ENCODE measurements at places on chromosomes 4 and X.

- no peak for DNase-seq
These were observed 38.9 kb upstream of the RAP1GDS1 start for GRCh38 chr4:98222306-98222705.

GRCh38 chr4:153447175-153447905, 18.8 kb upstream of the TMEM131L start:
- DNase-seq, result no peak

DNA sequence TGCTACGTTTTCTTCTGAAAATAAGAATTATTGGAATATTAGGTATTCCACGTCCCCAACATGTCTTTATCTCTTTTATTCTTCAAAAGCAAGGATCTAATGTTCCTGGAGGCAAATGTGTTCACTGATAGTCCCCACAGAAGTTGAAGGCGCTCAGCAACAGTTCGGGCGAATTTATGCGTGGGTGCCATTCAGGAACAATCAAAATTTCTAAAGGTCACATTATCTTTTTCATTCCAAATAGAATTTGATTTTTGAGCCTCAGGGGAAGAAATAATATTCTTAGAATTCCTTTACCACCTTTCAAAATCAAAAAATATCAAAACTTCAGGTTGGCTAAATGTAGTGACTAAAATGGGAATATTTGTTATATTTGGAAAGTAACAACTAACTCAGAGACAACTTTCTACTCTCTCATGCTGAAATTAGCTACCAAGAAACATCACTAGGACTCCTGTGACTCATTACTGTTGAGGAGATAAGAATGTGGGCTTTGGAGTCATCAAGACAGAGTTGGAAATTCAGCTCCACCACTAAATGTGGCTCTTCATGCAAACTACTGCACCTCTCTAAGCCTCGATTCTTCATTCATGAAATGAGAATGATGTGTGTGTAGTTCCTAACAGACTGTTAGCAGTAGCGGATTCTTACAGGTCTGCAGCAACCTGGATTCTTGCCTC, 72.3 kb upstream of the KIT start:
- DNase-seq, result no peak

- no peak for DNase-seq
These were observed 186.7 kb upstream of the NUDT6 start for GRCh38 chr4:123109139-123109538.

DNA sequence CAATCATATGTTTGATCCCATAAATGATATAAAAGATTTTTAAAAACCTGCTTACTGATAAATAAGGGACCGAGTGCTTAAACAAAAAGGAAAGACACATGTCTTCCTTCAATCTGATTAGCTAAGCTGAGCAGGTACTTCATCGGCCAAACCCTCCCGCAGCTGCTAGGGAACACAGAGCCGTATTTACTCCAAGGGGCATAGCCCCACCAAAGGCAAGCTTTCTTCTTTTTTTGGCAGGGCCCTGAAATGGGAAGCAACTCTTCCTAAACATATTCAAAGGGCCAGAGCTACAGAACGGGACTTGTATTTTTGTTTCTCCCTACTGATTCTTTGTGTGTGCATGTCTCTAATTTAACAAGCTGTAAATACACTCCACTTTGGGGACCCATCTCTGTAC, 337.3 kb downstream of the NLGN4X start:
- DNase-seq, result no peak

- DNase-seq, result no peak
These were observed 79.1 kb upstream of the C1QTNF7 start for GRCh38 chr4:15348695-15349094.

- no peak for DNase-seq
These were observed 284.1 kb upstream of the AMOT start for GRCh38 chrX:113124693-113125092.

DNA sequence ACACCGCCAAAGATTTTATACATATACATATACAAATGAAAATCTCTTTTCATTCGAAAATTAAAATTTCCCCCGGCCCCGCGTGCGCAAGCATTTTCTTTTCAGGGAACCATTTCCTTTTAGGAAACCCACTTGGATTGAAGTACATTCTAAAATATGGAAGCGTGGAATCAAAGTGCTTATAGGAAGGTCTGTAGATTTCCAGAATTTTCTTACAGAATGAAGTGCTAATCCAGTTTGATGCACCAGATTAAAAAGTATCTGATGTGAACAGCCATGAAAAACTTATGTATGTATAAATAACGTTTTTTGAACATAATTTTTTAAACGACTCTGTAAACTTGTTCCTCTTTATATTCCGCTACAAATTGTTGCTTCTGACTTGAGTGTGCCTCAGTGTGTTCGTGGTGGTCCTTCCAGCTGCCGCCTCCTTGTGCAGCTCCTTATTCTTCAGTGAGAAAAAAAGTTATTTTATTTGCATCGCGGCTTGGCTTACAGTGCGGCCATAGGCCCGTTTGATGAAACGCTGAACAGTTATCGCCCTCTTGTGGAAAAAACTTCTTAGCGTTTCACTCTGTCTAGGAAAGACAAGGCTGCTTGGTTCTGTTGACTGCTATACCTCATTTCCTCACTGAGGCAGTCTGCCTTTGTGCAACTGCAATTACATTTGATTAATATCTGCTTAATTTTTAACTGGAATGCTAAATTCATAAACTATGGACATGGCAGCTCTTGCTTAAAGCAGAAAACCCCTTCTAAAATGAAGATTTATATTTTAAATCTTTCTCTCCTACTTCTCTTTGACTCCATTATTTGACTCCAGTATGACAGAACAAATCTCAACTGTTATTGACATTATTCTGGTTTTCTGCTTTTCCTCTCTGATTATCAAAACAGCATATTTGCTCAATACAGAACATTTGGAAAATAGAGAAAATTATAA, 4.7 kb upstream of the NKX6-1 start:
- peak; percentile 42 for DNase-seq

DNA sequence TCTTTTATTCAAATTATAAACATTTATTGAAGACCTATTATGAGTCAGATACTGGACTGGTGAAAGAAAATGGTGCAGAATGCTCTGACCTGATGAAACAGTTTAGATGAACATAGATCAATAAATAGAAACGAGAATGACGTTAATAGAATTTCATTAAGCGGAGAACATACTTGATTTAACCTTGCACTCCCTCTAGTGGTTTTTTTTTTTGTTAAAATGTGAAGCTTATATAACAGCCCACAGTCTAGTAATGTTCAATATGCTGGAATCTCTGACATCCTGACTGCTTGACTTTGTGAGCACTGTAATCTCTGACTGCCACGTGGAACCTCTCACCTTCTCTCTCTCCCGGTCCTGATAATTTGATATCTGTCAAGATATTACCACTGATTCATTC, 32.3 kb downstream of the HDAC8 start:
- no peak for DNase-seq

DNA sequence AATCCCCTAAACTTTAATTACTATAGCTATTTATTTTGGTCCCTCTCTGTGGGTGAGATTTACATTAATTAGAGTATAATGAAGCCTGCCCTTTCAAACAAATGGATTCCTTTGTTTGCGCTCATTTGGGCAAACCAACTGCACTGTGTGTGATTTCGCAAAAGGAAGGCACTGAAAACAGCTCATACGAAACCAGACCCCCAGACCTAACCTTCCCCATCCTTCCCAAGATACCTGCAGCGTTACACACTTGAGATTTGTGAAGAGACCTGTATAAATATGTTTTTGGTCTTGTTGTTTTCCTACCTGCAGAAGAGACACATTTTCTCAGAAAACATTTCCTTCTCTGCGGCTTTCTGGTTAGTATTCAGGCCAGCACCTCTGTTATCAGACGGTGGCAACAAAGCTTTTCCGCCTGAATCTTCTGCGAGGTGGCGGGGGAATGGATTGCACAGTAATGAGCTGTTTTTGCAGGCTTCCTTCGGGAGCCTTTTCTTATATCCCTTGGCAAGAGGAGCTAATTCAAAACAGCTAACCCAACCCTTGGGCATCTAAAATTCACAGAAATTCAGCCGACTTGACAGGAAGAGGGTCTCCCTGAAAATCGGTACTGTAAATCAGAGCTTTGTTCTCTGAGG, 47.6 kb downstream of the CBLL2 start:
- no peak for DNase-seq

GRCh38 chrX:124117325-124117724, 155.8 kb downstream of the STAG2 start:
- DNase-seq, result no peak

GRCh38 chr4:25172961-25173915, 13.0 kb upstream of the SEPSECS start:
- DNase-seq, result peak; percentile 96

DNA sequence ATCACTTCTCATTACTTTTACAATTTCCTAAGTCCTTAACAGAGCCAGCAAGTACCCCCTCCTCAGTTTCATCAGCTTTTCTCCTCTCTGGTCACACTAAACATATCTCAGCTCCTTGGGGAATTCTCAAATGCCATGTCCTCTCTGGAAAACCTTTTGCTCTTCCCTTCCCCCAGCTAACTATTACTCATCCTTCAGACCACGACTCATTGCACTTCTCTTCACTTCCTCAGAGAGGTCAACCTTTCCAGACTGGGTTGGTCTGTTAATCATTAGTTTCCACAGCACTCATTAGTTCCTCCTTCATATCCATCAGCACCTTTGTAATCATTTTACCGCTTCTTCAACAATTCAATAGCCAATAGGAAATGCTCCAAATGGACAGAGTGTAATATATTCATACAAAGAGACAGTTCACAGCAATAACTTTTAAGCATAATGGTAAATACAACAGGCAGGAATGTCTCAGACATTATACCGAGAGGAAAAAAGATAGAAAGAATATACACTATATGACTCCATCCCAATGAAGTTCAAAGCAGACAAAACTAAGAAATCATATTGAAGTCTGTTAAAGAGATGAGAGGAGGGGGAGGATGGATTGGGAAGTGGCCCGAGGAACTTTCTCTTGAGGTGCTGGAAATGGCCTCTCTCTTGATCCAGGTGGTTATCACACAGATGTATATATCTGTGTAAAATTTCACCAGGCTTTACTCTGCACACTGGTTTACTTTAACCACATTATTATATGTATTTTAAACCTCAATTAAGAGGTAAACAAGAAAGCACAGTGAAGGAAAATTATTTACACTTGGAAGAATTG, 39.6 kb downstream of the DDX60L start:
- DNase-seq, result peak; percentile 31
